IPS-NIHi11 (cell line): ENCODE measurements at places on chromosomes 1 and 21.

GRCh38 chr1:160708801-160709200 is 2.8 kb downstream of the CD48 start:
- DNase-seq, result no peak

DNA sequence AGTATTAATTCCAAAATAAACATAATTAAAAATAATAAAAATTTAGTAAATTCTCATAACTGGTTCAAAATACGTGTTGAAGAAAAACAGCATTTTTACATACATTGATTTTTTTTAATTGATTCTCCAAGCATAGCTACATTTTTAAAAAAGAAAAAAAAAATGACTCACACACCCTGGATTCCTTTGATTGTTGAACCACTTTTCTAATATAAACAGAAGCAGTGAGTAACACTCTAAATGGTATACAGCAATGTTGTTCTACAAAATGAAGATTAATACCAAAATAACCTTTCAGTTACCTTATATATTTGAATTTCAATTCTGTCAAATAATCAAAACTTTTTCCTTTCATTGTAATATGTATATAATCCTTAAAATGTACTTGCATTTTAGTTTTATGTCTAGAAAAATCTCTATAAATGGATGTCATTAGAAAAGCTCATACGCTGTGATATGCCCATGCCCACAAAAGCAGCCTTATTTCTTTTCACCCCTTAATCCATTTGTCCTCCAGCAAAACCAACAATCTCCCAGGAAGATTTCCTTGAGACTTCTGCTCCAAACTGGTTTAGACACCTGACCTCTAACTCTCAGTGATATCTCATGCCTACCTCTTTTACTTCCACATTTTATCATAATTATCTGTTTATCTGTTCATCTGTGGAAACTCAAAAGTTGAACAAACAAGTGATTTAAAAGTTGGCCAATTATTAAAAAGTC is 246.4 kb upstream of the NR5A2 start:
- no peak for DNase-seq

DNA sequence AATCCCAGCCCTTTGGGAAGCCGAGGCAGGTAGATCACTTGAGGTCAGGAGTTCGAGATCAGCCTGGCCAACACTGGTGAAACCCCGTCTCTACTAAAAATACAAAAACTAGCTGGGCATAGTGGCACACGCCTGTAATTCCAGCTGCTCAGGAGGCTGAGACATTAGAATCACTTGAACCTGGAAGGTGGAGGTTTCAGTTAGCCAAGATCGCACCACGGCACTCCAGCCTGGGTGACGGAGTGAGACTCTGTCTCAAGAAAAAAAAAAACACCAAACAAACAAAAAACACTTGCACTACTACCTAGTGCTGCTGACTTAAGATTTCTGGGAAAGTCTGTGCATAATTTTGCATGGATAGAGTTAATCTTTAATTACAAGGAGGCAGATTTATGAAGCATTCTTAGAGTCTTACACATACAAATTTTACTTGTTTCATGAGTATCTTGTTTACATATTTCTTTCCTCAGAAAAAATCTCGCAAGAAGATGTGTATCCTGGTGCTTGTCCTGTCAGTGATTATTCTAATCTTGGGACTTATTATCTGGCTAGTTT is 8.7 kb upstream of the PPP1R8 start:
- DNase-seq, result no peak

GRCh38 chr1:196486346-196486745 is 121.9 kb downstream of the KCNT2 start:
- DNase-seq, result no peak

DNA sequence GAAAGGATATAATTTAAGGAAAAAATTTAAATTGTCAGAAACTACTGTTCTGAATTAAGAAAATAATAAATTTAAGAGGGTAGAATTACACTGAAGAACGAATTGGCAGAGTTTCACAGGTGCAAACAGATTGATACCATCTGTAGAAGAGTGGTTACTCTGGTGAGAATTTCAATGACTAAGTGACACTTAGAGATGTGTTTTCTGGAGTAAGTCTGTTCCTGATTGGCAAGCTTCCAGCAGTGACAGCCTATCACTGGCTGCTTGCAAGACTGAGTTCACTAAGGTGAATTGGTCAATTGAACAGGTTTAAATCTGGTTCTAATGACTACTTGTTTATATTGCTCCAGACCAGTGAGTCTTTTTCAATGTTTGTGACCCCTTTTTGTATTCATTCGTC is 838.2 kb upstream of the RGS18 start:
- no peak for DNase-seq

DNA sequence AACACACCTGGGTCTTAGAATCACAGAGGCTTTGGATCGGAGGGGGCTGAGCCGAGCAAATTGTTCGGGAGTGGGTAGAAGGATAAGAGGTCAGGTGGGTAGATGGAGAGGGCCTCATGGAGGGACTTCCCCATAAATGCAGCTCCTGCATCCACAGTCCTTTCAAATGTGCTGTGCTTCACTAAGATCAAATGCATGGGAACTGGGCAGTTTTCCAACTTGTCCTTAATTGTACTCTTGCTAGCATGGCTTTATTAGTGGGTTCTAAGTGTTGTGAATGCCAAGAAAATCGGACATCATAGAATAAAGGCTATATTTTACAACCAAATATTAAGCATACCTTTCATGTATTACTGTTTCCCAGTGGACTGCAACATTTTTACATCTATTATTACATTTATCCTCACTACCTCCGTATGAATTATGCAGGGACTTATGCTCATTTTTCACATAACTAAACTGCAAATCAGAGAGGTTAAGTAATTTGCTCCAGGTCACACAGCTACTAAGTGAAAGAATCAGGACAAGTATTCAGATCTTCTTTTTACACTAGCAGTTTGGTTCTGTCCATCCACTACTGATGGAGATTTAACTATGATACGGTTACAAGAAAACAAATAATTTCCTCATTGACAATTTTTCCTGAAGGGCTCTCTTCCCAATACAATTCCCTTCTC is 174.5 kb upstream of the RUNX1 start:
- DNase-seq, result no peak

DNA sequence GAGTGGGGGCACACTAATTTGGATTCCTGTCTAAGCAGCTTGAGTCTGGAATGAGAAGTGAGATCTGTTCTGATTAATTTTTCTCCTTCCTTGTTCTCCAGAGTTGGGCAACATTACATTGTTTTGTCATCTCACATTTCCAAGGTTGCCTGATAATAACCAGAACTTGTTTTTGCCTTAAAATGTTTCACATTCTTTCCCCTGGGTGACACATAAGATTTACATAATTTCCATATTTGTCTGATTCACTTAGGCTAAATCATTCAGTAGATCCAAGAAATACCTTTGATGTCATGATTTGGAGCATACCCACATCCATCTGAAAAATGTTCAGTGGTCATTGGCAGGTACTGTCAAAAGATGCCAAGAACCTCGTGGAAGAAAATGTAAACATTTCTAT is 60.3 kb downstream of the XCL2 start:
- no peak for DNase-seq

- no peak for DNase-seq
These were observed 38.0 kb upstream of the RWDD3 start for GRCh38 chr1:95196017-95196416.

- no peak for DNase-seq
These were observed 34.4 kb downstream of the ZSWIM5 start for GRCh38 chr1:45172005-45172404.

GRCh38 chr1:84719543-84720217 is 29.4 kb upstream of the SSX2IP start:
- DNase-seq, result no peak

DNA sequence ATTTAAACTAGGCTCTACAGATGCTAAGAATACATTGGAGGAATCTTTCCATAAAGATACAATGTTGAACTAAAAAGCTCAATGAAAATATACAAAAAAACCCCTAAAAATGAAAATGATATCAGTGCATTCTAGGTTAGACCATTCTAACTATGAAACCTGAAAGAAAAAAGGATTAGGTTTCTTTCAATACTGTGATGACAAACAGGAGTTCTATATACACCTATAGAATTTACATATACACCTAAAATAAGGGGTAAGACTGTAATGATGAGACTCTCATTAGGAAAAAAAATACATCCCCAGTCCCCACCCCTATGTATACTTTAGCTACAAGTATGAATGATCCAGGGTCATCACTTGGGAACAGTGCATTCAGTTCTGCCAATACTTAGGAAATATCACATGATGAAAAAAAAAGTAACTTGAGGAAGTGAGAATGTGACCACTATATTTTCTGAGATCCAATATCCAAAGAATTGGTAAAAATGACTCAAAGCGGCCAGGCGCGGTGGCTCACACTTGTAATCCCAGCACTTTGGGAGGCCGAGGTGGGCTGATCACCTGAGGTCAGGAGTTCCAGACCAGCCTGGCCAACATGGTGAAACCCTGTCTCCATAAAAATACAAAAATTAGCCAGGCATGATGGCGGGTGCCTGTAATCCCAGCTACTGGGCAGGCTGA is 26.3 kb downstream of the SELENOF start:
- no peak for DNase-seq

- DNase-seq, result no peak
These were observed 976.1 kb downstream of the LTN1 start for GRCh38 chr21:28016571-28016970.

GRCh38 chr1:61752921-61753389 is 10.7 kb downstream of the PATJ start:
- no peak for DNase-seq

GRCh38 chr1:151934048-151934493 is 24.8 kb upstream of the THEM4 start:
- DNase-seq, result peak; percentile 58

DNA sequence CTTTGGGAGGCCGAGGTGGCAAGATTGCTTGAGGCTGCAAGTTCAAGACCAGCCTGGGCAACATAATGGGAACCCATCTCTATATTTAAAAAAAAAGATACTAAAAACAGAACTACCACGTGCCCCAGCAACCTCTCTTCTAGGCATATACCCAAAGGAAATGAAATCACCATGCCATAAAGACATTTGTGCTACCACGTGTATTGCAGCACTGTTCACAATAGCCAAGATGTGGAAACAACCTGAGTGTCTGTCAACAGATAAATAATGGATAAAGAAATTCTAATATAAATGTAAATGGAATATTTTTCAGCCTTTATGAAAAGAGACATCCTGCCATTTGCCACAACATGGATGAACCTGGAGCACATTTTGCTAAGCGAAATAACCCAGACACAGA is 128.6 kb downstream of the PCNX2 start:
- no peak for DNase-seq

DNA sequence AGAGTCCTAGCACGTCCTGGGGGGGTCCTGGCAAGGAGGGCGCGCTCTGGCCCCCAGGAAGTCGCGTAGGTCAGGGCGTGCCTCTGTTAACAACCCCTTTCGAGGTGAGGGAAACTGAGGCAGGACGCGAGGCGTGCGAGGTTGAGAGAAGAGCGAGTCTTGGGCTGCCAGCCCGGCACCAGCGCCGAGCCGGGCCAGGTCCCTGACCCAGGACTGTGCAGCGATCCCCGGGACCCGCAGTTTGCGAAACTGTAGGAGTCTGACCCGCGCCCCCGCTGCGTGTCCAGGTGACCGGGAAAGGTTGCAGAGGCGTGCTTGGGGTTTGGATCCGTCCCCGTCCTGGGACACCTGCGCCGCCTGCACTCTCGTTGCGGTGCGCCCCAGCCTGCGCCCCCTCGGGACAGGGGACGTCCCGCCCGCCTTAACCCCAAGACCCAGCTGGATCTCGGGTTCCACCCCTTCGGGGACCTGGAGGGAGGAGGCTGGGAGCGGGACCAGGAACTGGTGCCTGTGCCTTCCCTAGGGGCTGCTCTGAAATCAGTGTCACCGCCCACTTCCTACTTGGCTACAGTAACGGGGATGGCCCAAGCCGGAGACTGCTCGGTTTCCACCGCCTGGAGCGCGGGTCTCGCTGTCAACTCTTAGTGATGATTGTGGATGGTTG is 493 bp downstream of the DISC1 start:
- DNase-seq, result peak; percentile 82

DNA sequence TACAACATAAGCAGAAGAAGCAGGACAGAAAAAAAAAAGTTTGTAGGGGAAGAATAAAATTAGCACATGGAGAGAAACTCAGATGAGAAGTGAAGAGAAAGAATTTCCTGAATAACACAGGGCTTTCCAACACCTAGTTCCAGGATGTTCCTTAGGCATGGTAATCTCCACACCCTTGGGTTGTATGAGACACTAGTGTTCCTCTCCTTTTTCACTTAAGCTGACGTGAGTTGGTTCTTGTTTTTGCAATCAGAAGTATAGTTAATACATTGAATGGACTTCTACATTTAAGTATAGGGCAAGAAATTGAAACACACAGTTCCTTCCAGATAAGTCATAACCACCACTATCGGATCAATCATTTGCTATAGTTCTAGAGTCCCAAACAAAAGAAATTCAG is 51.0 kb downstream of the LPAR3 start:
- no peak for DNase-seq

- no peak for DNase-seq
These were observed 87.5 kb upstream of the ACTL8 start for GRCh38 chr1:17667641-17668040.

- DNase-seq, result no peak
These were observed 9.0 kb downstream of the NSL1 start for GRCh38 chr1:212782422-212783154.

DNA sequence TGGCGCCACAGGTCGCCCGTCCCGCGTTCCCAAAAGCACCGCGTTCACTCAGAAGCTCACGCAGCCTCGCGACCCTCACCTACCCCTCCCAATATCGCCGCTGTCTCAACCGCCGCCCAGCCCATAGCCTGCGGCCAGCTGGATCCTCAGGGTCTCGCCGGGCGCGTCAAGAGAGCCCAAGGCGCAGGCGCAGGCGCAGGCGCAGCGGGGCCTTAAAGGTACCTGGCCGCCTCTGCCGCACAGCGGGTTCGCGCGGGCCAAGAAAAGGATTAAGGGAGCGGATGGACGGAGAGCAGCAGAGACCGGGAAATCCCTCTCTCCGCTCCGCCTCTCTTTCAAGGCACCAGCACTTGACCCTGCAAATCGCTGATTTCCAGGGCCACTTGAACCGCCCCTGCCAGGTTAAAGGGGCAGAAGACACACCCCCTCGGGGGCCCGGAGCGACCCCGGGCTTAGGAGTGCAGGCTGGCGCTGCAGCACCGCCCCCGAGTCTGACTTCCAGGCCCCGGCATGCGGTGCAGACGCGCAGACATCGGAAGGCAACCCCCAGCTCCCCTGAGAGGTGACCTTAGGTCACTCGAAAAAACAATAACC is at the start of gene NBPF20:
NBPF20 (minus strand) TSS at position 168 of the 594 bp plus-strand sequence. CDS start 20,331 bp downstream, outside the sequence.
- DNase-seq, result peak; percentile 92

GRCh38 chr21:27366036-27366435 is 399.1 kb upstream of the ADAMTS5 start:
- no peak for DNase-seq

DNA sequence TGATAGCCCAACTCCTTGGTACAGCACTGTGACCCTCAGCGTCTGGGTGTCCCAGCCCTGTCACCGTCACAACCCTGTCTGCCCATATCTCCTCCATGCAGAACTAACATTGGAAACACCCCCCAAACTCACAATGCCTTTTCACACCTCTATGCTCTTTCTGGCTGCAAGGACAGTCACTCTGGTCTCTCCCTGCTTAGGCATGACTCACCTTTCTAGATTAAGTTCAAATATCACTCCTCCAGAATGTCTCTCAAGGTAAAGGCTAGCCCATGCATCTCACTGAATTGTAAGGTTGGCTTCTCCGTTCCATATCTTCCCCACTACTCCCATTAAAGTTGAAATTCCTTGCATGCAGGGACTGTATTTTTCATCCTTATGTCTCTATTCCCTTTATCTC is 17.0 kb upstream of the CAPN8 start:
- DNase-seq, result no peak
